ENCODE measurements at places on chromosomes 4 and X. TPM values are rescaled to one million over a fixed set of nuclear protein-coding genes. Genes with fewer than 3 reads are reported as not detected.

The TMPRSS11B gene
- total RNA-seq: not detected

GRCh38 chrX:130896026-130896425 is 7.0 kb downstream of the ENOX2 start:
- peak; percentile 39 for DNase-seq

DNA sequence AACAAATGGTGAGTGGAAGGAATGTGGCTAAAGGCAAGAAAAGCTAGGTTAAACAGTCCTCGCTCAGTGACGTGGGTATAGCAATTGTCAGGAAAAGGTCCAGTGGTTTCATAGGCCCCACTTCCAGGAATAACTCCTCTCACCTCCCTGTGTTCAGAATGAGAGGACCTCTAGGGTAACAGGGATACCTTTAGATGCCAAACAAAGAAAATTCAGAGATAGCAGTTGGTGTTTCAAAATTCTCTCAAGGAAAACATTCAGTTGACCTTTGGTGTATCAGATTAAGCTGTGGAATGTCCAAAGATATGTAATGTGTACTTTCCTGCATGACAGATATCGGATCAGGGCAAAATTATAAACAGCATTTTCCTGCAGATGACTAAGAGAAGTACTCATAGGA is 155.9 kb downstream of the ARHGAP6 start:
- no peak for DNase-seq

The SNCA gene
- 4.0 TPM for total RNA-seq

DNA sequence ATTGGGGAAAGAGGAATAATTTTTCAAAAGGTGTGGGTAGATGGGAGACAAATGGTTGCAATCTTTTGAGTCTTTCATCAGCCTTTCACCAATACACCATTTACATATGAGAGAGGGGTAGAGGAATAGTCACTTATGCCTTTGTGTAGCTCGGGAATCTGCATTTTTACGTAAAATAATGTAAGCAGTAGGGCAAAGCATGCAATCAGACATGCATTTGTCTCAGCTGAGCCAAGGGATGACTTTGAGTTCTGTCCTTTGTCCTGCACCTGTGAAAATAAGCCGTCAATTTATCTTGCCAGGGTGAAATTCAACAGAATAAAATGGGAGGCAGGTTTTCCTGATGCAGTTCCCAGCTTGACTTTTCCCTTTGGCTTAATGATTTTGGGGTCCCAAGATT is 1473.4 kb upstream of the TENM3 start:
- DNase-seq: no peak

The RADX gene
- 0.97 TPM for total RNA-seq
